ENCODE measurements at places on chromosomes 3 and 15. TPM values are rescaled to one million over a fixed set of nuclear protein-coding genes. Genes with fewer than 3 reads are reported as not detected.

Gene PPIP5K1
- 5.1 TPM for total RNA-seq

Gene C3orf85
- not detected for total RNA-seq

Gene ZMYND10
- 1.3 TPM for total RNA-seq

Gene ALDH1A3
- total RNA-seq, result 31.2 TPM

Measured in A549 treated with CpdA at 1 μM for 4 hours (cell line).